ENCODE measurements at places on chromosomes 1 and 21.

- DNase-seq, result no peak
Measured at GRCh38 chr1:65310078-65310587, 790 bp downstream of the DNAJC6 start.

DNA sequence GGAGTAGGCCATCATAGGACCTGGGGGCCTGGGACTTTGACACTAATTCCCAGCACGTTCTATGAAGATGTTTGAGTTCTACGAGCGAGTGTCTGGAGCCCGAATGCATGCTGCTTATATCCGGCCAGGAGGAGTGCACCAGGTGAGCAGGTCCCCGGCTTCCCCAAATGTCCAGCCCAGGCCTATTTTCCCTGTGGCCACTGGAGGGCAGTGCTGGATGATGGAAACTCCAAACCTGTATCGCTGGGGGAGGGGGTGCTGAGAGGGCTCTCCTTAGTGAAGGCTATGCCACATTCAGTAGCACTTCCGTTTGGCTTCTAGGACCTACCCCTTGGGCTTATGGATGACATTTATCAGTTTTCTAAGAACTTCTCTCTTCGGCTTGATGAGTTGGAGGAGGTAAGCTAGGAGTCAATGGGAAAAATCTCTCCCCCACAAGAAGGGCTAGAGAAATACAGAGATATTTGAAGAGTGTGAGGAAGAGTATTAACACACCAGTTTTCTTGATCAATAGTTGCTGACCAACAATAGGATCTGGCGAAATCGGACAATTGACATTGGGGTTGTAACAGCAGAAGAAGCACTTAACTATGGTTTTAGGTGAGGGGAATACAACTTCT is 5.2 kb upstream of the FCER1G start:
- peak; percentile 73 for DNase-seq

GRCh38 chr1:100536031-100536430 is 1.9 kb upstream of the GPR88 start:
- DNase-seq, result no peak

DNA sequence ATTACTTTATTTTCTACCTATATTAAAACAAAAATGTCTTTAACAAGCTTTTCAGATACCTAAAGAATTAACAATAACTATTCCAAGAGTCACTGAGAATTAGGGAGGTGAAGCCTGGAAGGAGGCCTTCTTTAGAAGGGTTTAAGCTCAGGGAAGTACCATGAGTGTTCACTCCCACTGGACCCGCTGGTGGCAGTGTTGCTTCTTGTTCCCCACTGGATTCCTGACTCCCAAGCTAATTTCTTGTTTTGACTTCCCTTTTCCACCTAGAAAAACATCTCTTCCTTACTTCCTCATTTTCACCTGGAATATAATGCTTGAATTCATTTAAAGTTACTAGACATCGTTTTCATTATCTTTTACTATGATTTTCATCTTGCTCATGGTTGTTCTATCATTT is 264.2 kb downstream of the HMCN1 start:
- DNase-seq, result no peak

- no peak for DNase-seq
Measured at GRCh38 chr1:155175281-155175926, 1.8 kb downstream of the TRIM46 start.

DNA sequence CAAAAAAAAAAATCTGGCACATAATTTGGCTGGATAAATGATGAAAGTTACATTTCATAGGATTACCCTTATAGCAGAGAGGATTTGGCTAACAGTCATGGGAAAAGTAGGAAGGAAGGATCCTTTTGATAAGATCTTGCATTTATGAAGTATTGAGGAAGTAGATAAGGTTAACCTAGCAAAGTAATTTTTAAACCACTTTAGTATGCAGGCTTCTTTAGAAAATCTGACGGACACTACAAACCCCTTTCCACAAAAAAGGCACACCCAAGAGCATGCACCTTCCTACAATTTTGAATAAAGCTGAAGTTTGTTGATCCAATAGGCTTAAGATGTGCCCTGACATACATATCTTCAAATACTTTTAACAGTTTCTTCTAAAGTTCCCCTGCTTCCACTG is 275.2 kb downstream of the GRIK1 start:
- no peak for DNase-seq

DNA sequence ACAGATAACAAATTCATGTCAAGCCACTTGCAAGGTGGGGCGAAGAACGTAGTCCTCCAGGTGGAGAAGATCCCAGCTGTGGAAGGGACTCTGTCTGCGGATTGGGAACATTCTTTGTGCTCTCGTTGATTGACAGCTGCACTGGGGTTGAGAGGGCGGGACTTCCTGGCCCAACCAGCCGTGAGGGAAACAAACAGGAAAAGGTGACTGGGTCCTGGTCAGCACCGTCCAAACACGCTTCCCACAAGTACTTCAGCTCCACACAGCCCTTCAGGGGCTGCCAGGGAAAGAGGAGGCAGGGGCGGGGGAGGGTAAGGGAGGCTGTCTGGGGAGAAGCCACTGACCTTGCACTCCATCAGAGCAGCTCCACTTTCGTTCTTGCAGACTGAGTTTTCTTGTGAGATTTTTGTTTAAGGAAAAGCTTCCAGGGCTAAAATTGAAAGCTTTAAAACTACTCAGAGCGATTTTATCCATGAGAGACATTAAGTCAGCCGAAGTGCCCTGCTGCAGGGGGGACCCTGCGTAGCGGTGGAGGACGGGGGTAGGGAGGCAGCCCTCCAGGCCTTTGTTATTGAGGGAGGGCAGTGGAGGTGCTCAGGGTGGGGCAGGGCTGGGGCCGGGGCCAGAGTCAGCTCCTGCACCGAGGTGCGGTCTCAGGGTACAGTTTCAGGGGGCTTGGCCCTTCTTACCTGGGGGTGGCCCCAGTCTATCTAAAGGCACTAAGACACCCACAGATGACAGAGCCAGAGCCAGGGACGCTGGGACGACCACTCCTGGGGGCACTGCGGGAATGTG is 21.6 kb upstream of the STUM start:
- DNase-seq, result no peak

DNA sequence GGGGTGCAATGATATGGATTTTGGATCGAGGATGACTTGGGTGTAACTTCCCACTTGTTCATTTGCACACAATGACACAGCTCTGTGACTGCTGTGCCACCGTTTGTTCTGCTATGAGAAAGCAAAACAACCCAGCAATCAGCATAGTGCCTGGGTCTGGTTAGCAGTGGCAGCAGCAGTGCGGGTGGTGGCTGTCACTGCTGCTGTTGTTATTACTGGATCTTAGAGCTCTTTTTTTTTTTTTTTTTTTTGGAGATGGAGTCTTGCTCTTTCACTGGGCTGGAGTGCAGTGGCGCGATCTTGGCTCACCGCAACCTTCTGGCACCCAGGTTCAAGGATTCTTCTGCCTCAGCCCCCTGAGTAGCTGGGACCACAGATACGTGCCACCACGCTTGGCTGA is 56.9 kb downstream of the TBCE start:
- no peak for DNase-seq

GRCh38 chr1:237817277-237817676 is 73.4 kb downstream of the ZP4 start:
- DNase-seq, result no peak

GRCh38 chr1:195740862-195741261 is 867.4 kb downstream of the KCNT2 start:
- DNase-seq, result no peak

GRCh38 chr1:118984722-118985639 is 3.2 kb downstream of the TBX15 start:
- DNase-seq, result no peak

- DNase-seq, result no peak
Measured at GRCh38 chr1:3174487-3175247, 105.7 kb downstream of the PRDM16 start.

- DNase-seq, result peak; percentile 25
Measured at GRCh38 chr1:235557495-235557894, 53.2 kb upstream of the B3GALNT2 start.

GRCh38 chr1:88877911-88878310 is 13.5 kb downstream of the GTF2B start:
- DNase-seq, result no peak

DNA sequence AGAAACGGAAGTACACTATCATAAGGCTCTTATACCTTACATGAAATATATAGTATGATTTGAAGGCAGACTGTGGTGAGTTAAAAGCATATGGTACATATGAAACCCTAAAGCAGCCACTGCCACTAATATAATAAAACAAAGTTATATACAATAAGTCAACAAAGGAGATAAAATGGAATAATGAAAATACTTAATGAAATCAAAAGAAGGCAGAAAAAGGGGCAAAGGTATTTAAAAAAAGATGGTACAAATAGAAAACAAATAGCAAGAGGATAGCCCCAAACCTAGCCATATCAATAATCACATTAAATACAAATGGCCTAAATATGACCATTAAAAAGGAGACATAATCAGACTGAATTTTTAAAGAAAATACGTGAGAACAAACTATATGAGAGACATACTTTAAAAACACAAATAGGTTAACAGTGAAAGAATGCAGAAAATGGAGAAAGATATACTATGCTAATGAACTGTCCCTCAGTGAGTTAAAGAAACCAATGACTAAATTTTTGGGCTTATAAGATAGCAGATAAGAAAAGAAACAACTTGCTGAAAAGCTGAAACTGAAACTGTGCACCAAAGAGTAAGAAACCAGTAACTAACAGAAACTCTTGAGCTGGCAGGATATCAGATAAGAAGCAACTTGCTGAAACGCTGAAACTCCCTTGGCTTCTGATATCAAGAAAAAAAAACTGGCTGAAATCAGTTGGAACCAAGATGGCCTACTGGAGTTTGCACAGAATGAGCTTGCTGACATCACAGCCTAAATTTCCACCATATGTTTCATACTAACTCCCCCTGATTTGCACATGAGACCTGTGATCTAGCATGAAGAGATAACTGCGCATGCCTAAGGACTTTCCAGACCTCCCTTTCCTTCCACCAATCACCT is 44.3 kb upstream of the IL10 start:
- no peak for DNase-seq

DNA sequence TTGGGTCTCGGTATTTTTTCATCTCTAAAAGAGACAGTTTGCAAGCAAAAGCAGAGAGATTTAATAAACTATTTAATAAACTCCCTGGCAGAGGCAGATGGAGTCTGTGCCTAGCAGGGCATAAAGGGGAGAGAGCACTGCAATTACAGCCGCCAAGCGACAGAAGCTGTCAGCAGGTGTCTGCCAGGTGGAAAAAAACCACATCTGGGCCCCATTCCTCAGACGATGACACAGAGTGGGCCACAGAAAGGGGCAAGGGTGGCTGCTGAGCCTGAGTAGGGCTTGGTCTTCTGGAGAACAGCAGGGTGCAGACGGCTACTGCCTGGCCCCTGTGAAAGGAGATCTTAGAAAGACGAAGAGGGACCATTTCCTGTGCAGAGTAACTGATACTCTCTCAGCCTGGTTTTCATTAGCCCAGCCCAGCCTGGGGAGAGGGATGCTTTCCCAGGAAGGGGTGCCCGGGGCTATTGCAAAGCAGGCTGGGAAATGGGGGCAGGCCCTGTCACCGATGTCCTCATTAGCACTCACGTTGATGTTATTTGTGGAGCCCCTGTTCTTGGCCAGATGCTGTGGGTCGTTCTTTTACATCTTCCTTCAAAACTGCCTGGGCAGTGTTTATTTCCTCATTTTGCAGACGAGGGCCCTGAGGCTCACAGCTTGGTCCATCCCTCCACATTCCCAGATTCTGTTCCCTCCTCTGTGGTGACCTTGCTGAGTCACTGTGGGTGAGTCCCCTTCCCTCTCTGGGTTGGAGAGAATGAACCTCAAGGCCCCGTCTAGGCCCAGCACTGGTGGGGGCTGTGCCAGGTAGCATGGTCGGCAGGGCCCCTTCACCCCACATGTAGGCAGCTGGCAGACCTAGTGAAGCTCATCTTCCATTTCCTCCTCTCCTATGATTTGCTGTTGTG is 472.7 kb downstream of the PTPRU start:
- no peak for DNase-seq

- DNase-seq, result no peak
Measured at GRCh38 chr1:223513309-223513708, 120.1 kb downstream of the CCDC185 start.

GRCh38 chr1:27027575-27028250 is 15.1 kb upstream of the TENT5B start:
- no peak for DNase-seq

DNA sequence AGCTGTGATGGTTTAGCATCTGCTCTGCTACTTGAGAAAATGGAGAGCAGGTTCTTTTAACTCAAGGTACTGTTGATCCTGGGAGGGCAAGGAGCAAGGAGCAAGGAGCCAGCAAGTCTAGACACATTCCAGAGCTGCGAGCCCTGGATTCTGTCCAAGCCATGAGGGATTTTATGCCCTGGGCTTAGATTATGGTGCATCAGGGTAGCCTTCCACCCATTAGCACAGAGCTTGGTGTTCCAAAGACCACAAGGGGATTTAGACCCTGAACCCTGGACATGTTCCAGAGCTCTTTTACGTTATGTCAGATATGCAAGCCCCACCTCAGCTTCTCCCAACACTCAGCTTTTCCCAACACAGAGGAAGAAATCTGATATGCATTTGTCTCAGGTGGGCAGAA is 2.0 kb upstream of the OR14I1 start:
- DNase-seq, result no peak

GRCh38 chr1:2530513-2531361 is 674 bp upstream of the HES5 start:
- no peak for DNase-seq

GRCh38 chr1:36303650-36304360 is 2.4 kb upstream of the SH3D21 start:
- no peak for DNase-seq

DNA sequence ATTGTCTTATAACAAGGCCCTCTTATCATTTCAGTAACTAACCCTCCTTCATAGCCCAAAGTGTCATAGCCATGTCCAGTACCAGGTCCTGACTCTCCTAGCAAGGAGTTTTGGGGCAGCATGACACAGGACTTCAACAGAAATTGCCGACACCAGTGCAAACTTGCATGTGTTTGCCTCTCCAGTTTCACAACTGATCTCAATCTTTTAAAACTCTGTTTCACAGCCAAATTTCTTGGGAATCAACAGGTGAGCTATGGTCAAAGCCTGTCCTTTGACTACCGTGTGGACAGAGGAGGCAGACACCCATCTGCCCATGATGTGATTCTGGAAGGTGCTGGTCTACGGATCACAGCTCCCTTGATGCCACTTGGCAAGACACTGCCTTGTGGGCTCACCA is 36.8 kb downstream of the LAMC2 start:
- no peak for DNase-seq

- no peak for DNase-seq
Measured at GRCh38 chr1:55210990-55211801, 4.0 kb downstream of the USP24 start.

GRCh38 chr1:11997081-11997850 is 17.0 kb downstream of the MFN2 start:
- DNase-seq, result no peak

Measured in DND-41 (cell line).